ENCODE measurements at places on chromosomes 3 and 15.

DNA sequence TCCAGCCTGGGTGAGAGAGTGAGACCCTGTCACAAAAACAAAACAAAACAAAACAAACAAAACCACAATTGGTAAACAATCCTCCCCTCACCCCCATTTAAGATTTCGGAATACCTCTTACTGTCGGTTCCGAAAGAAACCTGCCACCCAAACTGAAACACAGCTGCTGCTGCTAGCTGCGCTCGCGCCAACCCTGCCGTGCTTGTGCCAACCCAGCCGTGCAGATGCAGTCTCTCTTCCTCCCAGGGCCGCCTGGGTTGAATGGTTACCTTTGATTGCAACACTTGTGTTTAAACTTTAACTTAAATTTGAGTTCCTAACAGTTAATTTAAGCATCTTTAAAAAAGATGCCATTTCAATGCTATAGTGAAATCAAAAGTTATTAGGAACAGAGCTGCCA is 28.5 kb upstream of the SPTBN5 start:
- DNase-seq: no peak

- DNase-seq: no peak
Measured at GRCh38 chr15:56390739-56391267, 25.6 kb downstream of the TEX9 start.

- DNase-seq: no peak
Measured at GRCh38 chr15:63440756-63441155, 59.1 kb upstream of the CA12 start.

GRCh38 chr15:77633913-77634265 is 1.2 kb upstream of the LINGO1 start:
- DNase-seq: no peak

DNA sequence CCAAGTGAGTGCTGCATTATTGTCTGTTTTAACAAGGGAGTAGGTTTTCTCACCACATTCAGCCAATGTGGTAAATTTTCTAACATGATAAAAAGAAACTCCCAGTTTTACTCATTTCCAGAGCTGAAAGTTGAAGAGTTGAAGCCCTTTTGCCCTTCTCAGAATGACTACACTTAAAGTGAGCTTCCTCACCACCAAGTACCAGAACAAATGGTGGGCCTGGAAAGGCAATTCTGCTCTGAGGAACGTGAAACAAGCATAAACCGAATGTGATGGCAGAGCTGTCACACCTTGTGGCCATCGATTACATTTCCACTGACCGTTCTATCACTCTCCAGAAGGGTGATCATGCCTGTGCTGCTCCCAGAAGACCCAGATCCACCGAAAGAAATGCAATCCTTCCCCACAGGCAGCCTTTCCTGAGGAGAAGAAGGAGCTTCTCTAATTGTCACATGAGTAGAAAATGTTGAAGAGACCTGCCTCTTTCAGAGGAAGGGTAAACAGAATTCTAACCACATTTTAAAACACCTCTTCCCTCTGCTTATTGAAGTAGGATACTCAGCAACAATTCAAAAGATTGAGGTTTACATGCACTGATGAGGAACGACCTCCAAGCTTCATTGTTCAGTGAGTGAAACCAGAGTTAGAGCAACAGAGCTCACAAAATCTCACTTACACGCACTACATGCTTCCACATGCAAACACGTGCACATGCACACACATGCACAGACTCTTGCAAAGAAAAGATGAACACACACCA is 21.4 kb upstream of the CCR9 start:
- no peak for DNase-seq

GRCh38 chr15:32677238-32677750 is 35.8 kb downstream of the SCG5 start:
- peak; percentile 94 for DNase-seq

- DNase-seq: no peak
Measured at GRCh38 chr15:101543926-101544612, 54.6 kb upstream of the PCSK6 start.

DNA sequence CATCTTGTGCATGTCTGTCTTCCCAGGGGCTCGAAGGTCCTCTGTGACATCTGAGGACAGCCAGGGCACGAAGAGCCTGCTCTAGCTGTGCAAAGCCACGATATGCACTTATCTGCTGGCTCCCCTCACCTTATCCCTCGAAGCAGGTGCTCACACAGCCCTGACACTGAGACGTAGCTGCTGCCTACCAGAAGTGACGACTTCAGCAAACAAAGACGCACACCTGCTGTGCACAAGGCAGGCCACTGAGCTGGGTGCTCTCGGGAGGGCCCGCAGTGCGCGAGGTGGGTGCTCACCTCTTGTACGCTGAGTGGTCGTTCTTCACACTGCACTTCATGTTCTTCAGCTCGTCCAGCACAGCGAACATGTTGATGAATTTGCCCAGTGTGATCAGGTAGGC is 37.3 kb downstream of the CYFIP1 start:
- peak; percentile 79 for DNase-seq

GRCh38 chr3:184465883-184466412 is 86.1 kb downstream of the CHRD start:
- DNase-seq: no peak

- peak; percentile 15 for DNase-seq
Measured at GRCh38 chr3:64229903-64230302, 4.6 kb upstream of the PRICKLE2 start.

GRCh38 chr3:31522152-31522551 is 10.6 kb upstream of the STT3B start:
- no peak for DNase-seq

GRCh38 chr3:147680837-147681483 is 271.8 kb downstream of the ZIC1 start:
- DNase-seq: no peak

GRCh38 chr3:156586905-156587759 is 32.2 kb upstream of the SSR3 start:
- no peak for DNase-seq

DNA sequence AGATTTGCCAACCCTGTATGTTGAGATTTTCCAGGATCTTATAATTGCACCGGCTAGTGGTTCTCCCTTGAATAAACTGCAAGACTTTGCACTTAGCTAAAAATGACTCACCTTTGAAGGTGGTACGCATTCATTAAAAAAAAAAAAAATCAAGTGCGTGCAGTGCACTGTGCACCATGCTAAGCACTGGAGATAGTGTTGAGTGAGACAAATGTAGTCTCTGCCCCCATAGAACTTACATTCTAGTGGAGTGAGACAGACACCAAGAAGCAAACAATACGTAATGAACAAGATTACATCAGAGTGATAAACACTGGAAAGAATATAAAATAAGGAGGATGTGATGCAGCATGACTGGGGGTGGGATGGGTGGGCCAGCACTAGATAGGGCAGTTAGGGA is 69.4 kb downstream of the ITPR1 start:
- DNase-seq: no peak

- peak; percentile 5 for DNase-seq
Measured at GRCh38 chr3:31958701-31959152, 22.3 kb downstream of the OSBPL10 start.
